ENCODE measurements at places on chromosomes 2 and 18. TPM values are rescaled to one million over a fixed set of nuclear protein-coding genes. Genes with fewer than 3 reads are reported as not detected.

DNA sequence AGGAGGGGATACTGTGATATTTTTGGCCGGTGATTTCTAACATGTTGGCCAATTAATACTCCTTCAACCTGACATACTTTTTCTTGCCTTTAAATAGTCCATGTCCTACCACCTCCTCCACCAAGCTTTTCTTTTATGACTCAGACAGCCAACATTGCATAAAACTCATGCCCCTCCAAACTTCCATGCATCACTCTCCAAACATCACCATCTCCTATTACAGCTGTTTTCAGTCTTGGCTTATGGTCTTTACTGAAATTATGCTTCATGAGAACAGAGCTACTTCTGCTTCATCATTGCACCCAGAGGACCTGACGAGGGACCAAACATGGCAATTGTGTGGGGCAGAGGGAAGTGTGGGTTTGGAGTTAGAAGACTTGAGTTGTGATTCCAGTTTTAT lies 305.4 kb downstream of the LPIN1 start:
- no peak for DNase-seq

DNA sequence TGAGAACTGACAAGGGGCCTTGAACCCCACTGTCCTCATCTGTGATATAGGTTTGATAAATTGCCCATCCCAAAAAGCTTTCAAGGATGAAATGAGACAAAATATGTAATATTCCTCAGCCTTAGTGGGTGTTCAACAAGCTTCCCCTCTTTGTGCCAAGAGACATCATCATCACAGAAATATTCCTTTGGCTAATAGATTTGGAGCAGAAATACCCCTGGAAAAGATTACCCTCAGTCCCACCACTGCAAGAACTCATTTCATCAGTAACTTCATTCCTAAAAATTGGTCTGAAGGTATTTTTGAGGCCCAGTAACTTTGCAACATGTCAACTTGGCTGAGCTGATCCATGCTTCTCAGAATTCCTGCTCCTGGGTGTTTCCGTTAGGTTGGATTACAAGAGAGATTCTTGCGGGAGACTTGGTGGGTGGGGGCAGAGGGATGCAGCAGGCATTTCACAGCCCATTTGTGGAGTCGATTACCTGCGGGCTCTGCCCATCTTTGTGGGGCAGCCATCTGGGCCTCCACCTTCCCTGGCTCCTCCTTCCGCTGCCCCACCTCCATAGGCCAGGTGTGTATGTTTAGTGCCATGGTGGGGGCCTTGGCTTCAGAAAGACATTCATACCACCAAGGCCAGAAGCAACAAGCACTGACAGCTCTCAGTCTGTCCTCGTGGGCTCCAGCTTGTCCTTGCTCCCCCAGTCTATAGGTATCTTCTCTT lies 263.9 kb downstream of the GLI2 start:
- DNase-seq, result no peak

DNA sequence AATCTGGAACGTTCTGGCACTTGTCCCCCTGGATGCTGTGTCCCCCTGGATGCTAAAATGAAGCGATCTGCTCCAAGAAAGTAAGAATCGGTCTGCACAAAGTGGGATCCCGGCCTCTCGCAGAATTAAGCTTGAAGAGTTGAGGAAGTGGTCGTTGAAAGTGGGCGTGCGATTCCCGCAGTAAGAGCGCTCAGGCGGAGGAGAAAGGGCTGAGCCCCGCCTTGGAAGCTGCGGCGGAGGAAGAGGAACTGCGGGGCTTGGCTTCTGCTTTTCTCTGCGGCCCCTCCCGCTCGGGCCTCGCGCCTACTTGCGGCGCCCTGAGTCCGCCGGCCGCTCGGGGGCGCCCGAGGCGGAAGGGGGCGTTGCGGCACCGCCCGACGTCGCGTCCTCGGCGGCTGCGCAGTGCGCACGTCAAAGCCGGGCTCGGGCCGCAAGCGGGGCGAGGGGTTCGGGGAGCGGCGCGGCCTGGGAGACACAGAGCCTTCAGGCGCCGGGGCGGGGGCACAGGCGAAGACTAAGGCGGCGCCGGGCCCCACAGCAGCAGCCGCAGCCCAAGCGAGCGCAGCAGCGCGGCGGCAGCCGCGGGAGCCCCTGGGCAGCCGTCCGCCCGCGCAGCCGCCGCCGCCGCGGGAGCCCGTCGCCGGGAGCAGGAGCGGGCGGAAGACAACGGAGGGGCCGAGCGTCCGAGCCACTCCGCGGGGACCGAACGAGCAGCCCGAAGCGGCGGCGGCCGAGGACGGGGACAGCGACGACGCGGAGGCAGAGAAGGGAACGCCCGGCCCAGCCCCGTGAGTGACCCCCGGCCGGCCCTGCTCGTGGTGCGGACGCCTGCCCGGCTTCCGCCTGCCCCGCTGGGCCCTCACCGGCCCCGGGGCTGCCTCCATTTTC lies at the start of gene CAB39:
Gene CAB39 (plus strand): TSS at position 400 of the 888 bp plus-strand sequence. CDS start 47,160 bp downstream, outside the sequence.
- DNase-seq, result peak; percentile 90

- DNase-seq, result no peak
Measured at GRCh38 chr2:34602262-34602661, 1003.2 kb upstream of the FAM98A start.

DNA sequence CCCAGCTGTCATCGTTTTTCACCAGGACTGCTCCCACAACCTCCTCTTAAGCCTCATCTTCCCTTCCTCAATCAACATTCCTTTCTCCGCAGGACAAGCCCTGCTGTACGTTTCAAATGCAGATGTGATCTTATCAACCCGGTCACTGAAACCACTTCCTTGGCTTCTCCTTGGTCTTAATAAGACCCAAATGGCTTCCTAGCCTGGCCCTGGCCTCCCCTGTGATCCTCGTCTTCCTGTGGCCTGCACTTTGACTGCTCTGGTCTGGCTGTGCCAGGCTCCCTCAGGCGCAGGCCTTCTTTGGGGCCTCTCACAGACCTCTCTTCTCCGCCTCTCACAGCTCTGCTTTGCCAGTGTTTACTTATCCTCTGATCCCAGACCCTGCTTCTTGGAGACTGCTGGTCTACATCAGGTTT lies 4.7 kb upstream of the ADNP2 start:
- no peak for DNase-seq

The MYCN gene
- 4.7 TPM for total RNA-seq

The NR4A2 gene
- total RNA-seq, result 45.6 TPM

The KCNS3 gene
- total RNA-seq, result 1.0 TPM

Measured in ovary (tissue), 10 donors.